ENCODE measurements at places on chromosomes 11 and 22.

DNA sequence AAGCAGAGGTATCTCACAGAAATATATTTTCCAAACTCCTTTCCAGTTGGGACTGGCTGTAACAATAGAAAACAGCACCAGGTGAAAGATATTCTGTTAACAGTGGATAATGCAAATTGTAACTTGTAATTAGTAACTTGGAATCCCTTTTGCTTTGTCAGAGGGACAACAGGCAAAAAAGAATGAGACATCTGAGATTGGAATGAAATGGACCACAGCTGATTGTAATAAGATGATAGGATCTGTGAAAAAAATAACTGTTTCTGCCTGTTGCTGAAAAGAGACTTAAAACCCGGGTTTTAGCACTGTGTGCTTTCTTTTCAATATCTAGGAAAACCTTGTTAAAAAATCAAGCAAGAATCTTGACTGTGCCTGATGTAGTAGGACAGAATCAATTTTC is 655.7 kb downstream of the METTL15 start:
- DNase-seq = no peak

- DNase-seq = no peak
These were observed 21.0 kb downstream of the ZNRF3 start for GRCh38 chr22:28904211-28904896.

DNA sequence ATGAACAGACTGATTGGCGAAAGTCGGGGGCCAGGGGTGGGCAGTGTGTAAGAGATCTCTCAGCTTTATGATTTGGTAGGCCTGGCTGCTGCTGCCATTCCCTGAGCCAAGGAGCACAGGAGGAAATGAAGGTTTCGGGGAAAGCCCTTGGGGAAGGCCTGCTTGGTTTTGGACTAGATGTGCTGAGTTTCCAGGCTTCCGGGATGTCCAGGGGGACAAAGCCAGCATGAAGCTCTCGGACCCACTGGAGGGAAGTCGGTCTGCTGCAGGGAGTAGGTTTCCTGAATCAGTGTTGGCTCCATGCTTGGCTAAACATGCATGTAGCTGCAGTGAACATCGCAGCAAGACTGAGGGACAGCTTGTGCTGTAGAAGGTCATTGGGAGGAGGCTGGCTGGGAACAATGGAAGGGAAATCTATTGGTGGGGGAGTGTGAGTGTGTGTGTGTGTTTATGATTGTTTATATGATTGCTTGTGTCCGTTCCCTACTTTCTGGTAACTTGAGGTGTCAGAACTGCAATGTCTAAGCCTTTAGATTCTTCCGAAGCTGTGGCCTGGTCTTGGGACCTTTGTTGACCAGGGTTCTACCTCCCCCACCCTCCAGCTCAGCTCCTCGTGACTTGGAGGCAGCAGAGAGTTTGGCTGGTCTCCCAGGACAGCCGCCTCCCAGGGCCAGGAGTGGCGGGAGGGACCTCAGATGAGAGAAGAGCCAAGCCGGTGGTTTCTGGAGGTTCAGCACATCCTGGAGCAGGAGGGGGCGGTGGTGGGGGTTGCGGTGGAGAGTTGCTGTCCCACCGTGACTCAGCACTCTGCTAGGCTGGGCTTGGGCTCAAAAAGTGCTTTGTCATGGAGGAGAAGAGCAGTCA is 4.0 kb upstream of the FTH1 start:
- no peak for DNase-seq

DNA sequence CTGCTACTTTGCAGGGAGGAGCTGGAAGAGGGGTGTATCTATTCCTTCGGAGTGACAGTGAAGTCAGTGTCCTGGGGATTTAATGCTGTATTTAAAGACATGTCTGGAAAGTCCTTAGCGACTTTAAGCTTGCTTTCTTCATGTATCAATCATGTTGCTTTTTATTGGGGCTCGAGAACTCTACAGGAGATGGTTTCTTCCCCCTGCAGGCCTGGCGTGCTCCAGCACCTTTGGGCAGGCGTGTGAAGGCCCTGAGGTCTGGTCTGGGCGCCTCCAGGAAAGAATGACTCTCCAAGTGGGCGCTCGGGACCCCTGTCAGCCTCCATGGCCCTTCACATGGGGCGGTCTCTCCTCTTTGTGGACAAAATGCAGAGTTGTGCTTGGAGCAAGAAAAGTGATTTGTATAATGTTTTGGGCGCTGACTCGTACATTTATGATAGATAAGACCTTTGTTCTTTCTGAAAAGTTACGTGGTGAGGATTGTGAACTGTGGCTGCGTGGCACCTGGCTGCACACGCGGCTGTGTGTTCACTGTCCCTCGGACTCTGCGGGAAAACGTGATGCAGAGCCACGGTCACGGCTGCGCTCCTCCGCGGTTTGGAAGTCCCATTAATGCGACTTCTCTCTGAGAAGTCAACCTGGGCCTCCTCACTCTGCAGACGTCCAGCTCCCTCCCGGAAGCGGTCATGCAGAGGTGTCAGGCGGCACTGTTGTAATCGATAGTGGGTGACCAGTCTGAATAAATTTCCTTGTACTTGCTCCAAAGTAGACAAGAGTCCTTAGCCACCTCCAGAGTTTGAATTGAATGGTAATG is 282.5 kb downstream of the TBC1D22A start:
- DNase-seq = no peak

- no peak for DNase-seq
These were observed 303.4 kb downstream of the FAT3 start for GRCh38 chr11:92528001-92528400.

DNA sequence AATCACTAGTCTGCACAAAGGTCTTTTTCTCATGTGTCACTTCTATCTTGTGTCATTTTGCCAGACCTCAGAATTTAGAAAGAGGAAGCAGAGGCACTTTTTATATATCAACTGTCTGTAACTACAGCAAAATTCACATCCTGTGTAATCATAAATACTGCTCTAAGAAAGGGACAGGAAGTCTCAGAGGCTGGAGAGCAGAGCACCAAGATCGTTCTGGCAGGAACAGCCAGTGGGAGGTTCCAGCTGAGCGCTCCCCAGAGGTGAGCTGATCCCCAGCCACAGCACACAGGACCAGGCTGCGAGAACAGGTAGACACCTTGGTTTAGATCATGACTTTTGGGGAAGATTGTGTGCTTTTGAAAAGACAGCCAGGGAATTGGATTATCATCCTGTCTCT is at the start of gene MS4A7:
MS4A7 (plus strand) TSS at position 179 of the 400 bp plus-strand sequence. CDS start 4,610 bp downstream, outside the sequence.
- DNase-seq = no peak

- DNase-seq = no peak
These were observed 7.4 kb downstream of the PITPNM1 start for GRCh38 chr11:67497656-67498291.

DNA sequence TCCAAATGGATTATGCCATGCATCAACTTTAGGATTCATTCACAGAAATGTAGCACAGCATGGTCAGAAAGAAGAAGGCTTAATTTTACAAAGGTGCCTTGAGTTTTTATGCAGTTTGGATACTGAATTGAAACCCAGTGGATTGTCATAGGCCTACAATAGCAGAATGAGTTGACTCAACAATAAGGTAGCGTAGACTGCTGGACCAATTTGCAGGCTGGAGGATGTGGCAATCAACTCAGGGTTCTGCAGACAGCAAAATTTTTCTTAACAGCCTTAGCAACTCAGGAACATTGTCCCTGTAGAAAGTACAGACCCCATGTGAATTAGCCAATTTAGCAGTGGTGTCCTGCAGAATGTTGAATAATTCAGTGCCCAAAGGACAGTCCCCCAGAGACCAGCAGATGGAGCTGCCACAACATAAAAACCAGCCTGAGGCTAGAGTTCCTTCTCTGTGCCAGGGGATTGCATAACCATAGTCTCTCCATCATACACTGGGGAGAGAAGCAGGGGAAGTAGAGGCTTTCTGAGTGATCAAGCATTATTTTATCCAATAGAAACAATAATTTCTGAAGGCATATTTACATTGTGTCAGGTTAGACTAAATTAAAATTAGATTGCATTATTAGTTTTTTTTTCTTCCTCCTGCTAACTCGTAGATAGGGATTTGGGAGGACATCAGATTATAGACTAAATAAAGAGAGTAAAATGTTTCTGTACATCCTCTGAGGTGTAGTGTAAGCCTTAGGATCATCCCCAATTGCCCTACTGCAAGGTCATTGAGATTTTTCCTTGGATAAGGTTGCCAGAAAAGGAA is 20.3 kb upstream of the MRPL17 start:
- DNase-seq = no peak

DNA sequence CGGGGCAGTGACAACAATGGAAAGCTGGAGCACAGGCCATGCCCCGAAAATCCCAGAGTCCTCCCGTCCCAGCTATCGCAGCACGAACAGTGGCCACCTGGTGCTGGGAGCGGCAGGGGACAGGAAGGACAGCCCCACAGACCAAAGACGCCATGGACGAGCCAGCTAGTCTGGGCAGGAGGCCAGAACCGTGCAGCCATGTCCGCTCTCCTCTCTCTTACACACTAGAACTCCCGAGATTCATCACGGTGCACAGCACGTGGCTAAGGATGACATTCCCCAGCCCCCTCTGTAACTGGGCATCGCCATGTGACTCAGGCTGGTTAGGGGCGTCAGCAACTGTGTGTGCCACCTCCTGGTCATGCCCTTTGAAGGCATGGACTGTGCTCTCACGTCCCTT is 4.6 kb downstream of the CDPF1 start:
- DNase-seq = no peak

DNA sequence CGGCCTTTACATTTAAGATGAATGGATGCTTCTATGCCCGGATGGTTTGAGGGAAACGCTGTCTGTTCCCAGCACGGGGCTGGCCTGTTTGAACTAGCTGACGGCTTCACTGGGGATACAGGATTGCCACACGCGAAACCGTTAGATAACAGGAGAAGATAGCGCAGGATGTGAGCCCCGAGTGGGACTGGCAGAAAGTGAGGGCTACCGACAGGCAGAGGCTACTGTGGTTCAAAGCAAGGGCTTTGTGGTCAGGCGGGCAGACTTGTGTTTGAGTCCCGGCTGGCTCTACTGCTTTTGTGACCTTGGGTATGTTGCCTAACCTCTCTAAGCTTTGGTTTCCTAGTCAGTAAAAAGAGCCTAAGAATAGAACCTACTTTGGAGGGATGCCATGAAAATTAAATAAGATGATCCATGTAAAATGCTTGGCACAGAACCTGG is 2.8 kb upstream of the OAF start:
- DNase-seq = no peak

DNA sequence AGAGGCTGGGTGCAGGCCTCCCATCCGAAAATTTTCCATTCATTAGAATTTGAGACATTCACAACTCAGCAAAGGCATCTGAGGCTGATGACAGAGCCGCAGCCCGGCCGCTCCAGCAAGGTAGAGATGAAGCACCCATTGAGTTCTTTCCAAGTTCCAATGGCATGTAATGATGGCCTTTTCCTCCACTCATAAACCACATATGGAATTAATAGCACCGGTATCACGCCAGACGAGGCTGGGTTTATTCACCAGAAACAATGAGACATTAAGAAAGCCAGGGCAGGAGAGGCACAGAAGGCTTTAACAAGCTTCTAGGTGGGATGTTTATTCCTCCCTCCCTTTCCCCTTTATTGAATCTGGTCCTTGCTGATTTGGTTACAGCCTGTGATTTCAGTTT is 534.4 kb downstream of the MN1 start:
- no peak for DNase-seq

DNA sequence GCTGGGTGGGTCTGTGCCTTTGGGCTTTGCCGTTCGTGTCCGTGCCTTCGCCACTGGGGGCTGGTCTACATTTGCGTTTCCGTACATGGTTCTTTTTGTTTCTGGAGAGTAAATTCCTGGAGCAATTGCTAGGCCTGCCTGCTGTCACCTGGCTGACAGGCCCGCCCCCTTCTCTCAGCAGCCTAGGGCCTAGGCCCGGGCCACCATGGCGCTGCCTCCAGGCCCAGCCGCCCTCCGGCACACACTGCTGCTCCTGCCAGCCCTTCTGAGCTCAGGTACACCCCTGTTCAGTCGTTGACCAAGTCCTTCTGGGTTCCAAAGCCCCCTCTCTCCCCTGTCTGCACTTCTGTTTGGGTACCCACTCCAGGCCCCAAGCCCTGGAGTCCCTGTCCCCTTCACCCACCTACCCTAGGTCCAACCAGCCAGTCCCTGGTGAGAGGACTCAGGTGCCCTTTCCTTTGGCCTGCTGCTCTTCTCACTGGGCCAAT is 649 bp downstream of the TMEM25 start:
- no peak for DNase-seq

DNA sequence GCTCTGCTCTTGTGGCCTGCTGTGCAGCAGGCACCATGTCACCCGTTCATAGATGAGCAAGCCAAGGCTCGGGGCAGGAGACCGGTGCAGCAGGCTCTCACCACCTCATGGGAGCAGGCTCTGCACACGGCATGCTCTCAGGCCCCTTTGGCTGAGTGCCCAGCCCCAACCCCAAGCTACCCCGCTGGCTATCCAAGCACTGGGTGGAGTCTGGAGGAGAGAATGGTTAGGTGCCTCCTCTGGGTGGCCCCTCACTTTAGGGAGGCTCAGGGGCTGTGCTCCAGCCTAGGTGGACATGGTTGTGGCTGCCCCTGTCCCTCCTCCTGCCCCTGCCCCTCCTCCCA is 199.9 kb downstream of the IGLL1 start:
- DNase-seq = no peak

DNA sequence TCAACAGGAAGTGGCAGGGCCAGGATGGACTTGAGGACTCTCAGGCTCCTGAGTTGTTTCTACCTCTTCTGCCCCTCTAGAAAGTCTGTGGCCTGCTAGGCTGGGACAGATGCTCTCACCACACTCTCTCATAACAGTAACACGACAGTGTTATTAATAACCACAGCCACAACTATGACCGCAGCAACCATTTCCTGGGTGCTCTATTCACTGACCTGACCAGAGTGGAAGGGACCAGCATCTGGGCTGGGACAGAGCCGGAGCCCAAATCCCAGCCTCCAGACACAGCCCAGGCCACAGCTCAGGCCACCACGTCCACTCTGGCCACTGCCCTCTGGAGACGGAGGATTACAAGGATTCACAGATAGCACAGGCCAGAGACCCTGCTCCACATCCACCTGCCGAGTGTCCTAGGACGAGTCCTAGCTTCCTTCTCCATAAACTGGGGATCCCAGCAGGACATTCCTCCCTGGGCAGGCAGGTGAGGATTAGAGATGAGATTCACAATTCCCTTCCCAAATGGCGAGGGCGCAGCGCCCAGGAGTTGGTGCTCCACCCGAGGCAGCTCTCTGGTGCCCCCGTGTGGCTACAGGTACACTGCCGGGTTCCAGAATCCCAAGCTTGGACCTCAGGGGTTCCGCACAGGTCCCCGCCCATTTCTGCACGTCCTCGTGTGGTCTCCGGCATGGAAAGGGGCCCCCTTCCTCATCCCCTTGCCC is 7.1 kb downstream of the PNPLA5 start:
- no peak for DNase-seq

DNA sequence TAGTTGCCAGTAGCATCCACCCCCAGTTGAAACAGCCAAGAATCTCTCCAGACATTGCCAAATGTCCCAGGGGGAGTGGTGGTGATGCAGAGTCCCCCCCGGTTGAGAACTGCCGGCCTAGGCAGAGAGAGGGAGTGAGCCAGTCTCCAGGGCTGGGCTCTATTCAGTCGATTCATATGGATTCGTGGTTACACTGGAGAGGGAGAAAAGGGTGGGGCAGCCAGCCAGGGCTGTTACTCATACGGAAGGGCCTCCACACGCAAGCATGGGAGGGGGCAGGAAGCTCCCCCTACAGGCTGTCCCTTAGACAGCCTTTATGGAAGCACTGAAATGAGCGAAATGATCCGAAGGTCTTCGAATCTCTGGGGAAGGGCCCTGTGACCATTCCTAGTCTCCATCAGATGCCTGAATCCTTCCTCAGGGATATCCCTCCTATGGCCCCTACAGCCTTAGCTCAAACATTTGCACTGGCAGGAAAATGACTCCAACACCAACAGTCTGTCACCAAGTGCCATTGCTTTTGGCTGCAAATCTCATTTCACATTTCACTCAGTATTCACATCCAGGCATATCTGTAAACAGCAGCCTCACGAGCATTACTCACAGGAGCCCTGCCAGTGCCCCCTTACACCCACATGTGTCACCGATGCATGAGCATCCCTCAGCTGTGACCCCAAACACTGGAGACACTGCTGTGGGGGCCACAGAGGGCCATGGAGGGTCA is 18.4 kb upstream of the TLCD5 start:
- no peak for DNase-seq
